ENCODE measurements at places on chromosomes 5 and 9. TPM values are rescaled to one million over a fixed set of nuclear protein-coding genes. Genes with fewer than 3 reads are reported as not detected.

IFNA21 gene
- total RNA-seq: not detected

PCSK1 gene
- total RNA-seq: 2.2 TPM

SYK gene
- total RNA-seq: not detected

ANAPC2 gene
- 21.3 TPM for total RNA-seq

RASGRF2 gene
- 12.4 TPM for total RNA-seq

FAM114A2 gene
- total RNA-seq: 21.5 TPM

GRIA1 gene
- under 0.01 TPM for total RNA-seq

ZNF300 gene
- total RNA-seq: 8.5 TPM

DNAJC25 gene
- 4.0 TPM for total RNA-seq

All from endothelial cell of coronary artery (primary cell).